Temporal lobe (tissue), 4 donors: ENCODE measurements at places on chromosomes 6 and 20. TPM values are rescaled to one million over a fixed set of nuclear protein-coding genes. Genes with fewer than 3 reads are reported as not detected.

Gene HSPA12B
- total RNA-seq: 2.7 TPM

Gene DEFB124
- total RNA-seq: not detected

Gene ACTL10
- total RNA-seq: 0.74 TPM

Gene MDN1
- 21.6 TPM for total RNA-seq

Gene LY6G6D
- 0.74 TPM for total RNA-seq

Gene EDN1
- 3.4 TPM for total RNA-seq

Gene HIVEP2
- 101 TPM for total RNA-seq

Gene ZSCAN31
- 9.6 TPM for total RNA-seq

Gene ADGRF5
- 7.9 TPM for total RNA-seq

Gene SLC17A9
- under 0.01 TPM for total RNA-seq

Gene BPIFB2
- not detected for total RNA-seq

Gene SFT2D1
- total RNA-seq: 19.2 TPM

Gene SLC22A2
- total RNA-seq: 0.74 TPM

Gene MAFB
- total RNA-seq: 11.1 TPM

Gene SGK2
- total RNA-seq: 0.74 TPM

Gene CAGE1
- total RNA-seq: not detected

Gene BICRAL
- total RNA-seq: 21.6 TPM

Gene TRIM31
- total RNA-seq: not detected

Gene ESR1
- under 0.01 TPM for total RNA-seq

Gene PLCB1
- 51.1 TPM for total RNA-seq

Gene BPIFA1
- not detected for total RNA-seq

Gene SPATA2
- 4.2 TPM for total RNA-seq

Gene ZNF335
- 8.1 TPM for total RNA-seq

Gene THBD
- total RNA-seq: 1.7 TPM

Gene TXLNB
- total RNA-seq: 0.25 TPM

Gene CD109
- 3.0 TPM for total RNA-seq

Gene ADGRG6
- 19.4 TPM for total RNA-seq

Gene EEF1A2
- total RNA-seq: 209 TPM

Gene C6orf15
- not detected for total RNA-seq

Gene CDH22
- total RNA-seq: 2.2 TPM

Gene FOXQ1
- total RNA-seq: 1.7 TPM

Gene AHCY
- total RNA-seq: 31.0 TPM

Gene RAB32
- 4.9 TPM for total RNA-seq

Gene PRSS35
- total RNA-seq: 6.9 TPM

Gene RAET1L
- 0.25 TPM for total RNA-seq

Gene MLN
- not detected for total RNA-seq

Gene KHDC1L
- total RNA-seq: 0.49 TPM
